ENCODE measurements at places on chromosomes 1 and 21.

GRCh38 chr21:14587266-14587665 lies 41.2 kb upstream of the SAMSN1 start:
- no peak for DNase-seq

DNA sequence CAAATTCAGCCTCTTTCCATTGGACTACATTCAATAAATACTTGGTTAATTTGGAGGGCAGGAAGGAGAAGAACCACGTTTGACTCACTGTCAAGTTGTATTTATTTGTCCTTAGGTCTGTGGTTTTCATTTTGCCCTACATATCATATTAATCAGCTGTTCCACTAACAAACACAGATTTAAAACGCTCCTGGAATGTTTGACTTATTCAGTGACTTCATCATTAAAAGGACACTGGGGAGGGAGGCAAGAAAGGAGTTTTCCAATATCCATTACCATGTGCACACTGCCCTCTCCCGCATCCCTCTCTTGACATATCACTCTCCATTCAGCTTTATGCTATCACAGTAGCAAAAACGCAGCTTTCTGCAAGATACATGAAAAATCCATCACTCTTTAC lies 98.2 kb upstream of the C1orf87 start:
- no peak for DNase-seq

- DNase-seq = no peak
Measured at GRCh38 chr1:200036619-200037270, 9.2 kb downstream of the NR5A2 start.

- DNase-seq = no peak
Measured at GRCh38 chr21:43333298-43334062, 93.5 kb downstream of the SIK1 start.

All from GM10248 (cell line).